ENCODE measurements at places on chromosomes 7 and 10.

GRCh38 chr10:62594093-62594520, 210.4 kb upstream of the ADO start:
- DNase-seq, result no peak

DNA sequence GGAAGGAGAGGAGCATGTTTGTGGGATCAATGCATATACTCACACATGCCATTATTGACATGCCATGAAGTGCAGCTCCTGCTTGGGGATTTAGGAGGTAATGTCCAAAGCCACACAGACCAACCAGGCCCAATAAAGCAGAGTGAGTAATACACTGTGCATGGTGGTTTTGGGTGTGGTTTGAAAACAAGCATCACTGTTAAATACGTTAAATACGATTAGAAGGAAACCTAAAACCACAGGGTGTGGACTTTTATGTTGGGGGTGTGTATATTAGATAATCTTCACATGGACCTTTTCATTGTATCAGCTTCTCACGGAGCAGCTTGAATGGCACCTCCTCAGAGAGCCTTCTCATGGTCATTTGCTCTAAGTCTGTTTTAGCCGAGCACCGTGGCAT, 10.4 kb upstream of the EIF3A start:
- no peak for DNase-seq

DNA sequence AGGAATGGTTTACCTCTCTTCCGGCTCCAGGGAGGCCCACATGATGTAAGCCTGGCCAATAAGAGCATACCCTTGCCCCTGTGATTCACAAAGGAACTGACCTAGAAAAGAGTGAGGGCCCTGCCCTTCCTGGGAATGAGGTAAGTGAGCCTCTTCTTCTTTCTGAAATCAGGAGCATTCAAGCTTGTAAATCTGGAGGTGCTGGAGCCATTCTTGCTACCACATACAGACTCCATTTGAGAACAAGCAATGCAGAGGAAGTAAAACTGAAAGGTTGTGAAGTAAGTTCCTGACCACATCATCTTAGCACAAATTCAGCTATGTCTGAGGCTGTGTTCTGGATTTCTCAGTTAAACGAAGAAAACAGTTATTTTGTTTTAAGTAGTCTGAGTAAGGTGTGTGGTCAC, 132.2 kb downstream of the CD36 start:
- no peak for DNase-seq

- DNase-seq, result no peak
These were observed 103.8 kb downstream of the CYP26A1 start for GRCh38 chr10:93177511-93177910.

DNA sequence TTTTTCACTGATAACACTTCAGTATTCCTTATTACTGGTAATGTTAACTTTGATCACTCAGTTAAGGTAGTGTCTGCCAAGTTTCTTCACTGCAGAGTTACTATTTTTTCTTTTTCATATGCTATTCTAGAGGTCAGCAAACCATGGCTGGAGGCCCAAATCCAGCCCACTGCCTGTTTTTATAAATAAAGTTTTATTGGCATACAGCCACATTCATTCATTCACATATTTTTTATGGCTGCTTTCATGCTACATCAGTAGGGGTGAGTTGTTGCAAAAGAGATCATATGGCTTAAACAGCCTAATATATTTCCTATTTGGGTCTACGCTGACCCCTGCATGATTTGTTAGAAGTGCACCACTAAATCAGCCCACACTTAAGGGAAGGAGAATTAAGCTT, 10.9 kb downstream of the RPEL1 start:
- DNase-seq, result no peak

DNA sequence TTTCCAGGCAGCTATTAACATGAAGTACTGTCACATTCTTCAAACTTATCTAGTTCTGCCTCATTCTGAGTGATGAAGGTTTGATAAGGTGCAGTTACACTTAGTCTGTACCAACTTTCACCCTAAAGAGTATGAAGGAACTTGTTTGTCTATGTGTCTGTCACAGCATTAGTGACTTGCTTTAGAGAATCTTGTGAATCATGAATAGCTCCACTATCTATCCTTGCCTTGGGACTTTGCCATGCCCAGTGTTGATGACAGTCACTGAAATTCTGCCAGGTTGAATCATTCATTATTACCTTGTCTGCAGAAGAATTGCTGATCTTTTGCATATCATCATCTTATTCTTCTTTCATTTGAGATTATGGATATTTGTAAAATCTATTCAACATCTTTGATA, 50.9 kb upstream of the A1CF start:
- no peak for DNase-seq

DNA sequence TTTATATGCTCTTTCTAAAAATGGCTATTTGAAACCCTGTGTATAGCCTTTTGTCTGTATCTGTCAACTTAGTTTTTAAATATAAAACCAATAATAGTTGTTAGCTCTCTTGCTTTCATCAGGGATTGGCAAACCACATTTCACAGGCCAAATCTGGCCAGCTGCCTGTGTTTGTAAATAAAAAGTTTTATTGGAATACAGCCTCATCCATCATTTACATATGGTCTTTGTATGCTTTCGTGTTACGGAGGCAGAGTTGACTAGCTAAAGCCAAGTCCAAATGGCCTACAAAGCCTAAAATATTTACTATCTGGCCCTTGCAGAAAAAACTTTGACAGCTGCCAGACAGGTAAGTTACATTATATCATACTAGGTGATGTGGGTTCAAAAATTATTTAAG, 235.0 kb downstream of the BICC1 start:
- DNase-seq, result no peak

DNA sequence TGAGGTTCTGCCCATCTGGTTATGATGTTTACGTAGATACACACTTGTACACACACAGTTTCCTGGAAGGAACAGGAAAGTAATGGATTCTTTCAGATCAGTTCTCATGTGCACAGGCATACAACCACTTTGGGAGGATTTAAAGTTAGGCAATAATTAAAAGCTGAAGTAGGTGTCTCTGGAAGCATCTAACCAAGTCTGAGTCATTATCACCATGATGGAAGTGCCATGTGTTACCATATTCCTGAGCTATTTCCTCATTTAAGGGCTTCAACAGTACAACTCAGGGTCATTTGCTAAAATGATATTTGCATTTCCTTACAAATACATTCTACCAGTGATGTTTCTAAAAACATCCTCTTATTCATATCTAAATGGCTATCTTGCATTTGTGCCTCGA, 41.4 kb upstream of the BET1 start:
- no peak for DNase-seq

GRCh38 chr10:112394475-112394875, 20.6 kb downstream of the ACSL5 start:
- no peak for DNase-seq
